ENCODE measurements at places on chromosomes 1 and 21. TPM values are rescaled to one million over a fixed set of nuclear protein-coding genes. Genes with fewer than 3 reads are reported as not detected.

The TSACC gene
- total RNA-seq: not detected

The TNFRSF4 gene
- total RNA-seq: 788 TPM

The SLC16A4 gene
- 0.39 TPM for total RNA-seq

The RNF115 gene
- total RNA-seq: 20.0 TPM

The CLEC20A gene
- total RNA-seq: not detected

The VAV3 gene
- 6.1 TPM for total RNA-seq

The ITGB2 gene
- total RNA-seq: 294 TPM

The IGSF9 gene
- total RNA-seq: not detected

The BSDC1 gene
- 48.8 TPM for total RNA-seq

The LCE1B gene
- not detected for total RNA-seq

The GJB5 gene
- not detected for total RNA-seq

The NUP133 gene
- total RNA-seq: 47.9 TPM

The CATSPER4 gene
- not detected for total RNA-seq

The IVL gene
- total RNA-seq: not detected

The IL20 gene
- not detected for total RNA-seq

Measured in activated T-helper 1 cell treated with anti-CD3 and anti-CD28 coated beads, Interleukin-12 subunit alpha, Interleukin-12 subunit beta, Interleukin-2, Interleukin-4 antibody, amounts not matched to agents 30 ng/mL and 10 ng/mL and 1 ng/mL, durations not matched to agents 14 hours and 24 hours and 36 hours (primary cell).